ENCODE measurements at places on chromosomes 1 and 21.

GRCh38 chr1:87926131-87926830 is 597.6 kb downstream of the LMO4 start:
- H3K36me3 ChIP-seq = no peaks in the 10 kb centered on the region
- no peak for DNase-seq
- no peaks in the 10 kb centered on the region for H3K27me3 ChIP-seq

- no peak overlapping the region for H3K4me3 ChIP-seq
- H3K4me1 ChIP-seq = no peaks in the 10 kb centered on the region
- no peak for DNase-seq
- no peaks in the 10 kb centered on the region for H3K27me3 ChIP-seq
- no peaks in the 10 kb centered on the region for H3K36me3 ChIP-seq
Observed at GRCh38 chr1:110523011-110523410, 4.0 kb upstream of the KCNA10 start.

DNA sequence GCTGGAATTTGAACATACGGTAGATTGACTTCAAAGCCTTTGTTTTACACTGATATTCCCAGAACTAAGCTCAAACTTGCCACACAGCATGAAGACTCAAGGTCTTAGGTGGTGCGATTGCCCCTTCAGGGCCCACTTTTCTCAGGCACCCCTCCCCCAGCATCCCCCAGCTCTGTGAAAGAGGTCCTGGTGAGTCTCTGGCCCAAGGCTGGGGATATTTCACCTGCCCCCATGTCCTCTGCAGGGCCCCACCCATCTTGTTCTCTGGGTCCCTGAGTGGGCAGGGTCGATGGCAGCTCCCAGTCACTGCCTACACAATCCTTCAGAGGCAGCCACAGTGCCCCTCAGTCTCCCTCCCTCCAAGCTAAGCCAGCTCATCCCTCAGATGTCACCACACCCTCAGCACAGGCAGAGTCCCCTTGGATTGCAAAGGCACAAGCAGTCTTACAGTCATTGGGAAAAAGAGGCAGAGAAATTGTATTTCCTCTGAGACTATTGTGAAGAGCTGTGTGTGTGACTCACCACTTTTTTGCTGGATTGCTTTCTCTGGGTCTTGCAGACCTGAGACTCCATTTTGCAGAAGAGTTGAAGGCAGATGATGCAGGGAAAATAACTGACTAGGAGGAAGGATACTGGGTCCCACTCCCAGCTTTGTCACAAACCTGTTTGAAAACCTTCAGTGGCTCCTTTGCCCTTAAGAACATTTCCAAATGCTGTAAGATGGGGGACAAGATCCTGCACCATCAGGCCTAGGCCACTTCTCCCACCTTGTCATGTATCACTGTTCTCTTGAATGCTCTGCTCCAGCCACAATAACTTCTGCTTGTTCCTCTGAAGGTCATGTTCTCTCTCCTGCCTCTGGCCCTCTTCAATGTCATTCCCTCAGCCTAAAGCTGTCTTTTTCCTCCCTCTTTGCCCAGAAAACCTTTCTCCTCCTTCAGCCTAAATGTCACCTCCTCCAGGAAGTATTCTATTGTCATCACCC is 119.1 kb upstream of the GRIK3 start:
- H3K27me3 ChIP-seq = no peaks in the 10 kb centered on the region
- no peaks in the 10 kb centered on the region for H3K4me1 ChIP-seq
- no peak overlapping the region for H3K27ac ChIP-seq
- DNase-seq = no peak
- no peak overlapping the region for H3K4me3 ChIP-seq
- no peaks in the 10 kb centered on the region for H3K36me3 ChIP-seq

DNA sequence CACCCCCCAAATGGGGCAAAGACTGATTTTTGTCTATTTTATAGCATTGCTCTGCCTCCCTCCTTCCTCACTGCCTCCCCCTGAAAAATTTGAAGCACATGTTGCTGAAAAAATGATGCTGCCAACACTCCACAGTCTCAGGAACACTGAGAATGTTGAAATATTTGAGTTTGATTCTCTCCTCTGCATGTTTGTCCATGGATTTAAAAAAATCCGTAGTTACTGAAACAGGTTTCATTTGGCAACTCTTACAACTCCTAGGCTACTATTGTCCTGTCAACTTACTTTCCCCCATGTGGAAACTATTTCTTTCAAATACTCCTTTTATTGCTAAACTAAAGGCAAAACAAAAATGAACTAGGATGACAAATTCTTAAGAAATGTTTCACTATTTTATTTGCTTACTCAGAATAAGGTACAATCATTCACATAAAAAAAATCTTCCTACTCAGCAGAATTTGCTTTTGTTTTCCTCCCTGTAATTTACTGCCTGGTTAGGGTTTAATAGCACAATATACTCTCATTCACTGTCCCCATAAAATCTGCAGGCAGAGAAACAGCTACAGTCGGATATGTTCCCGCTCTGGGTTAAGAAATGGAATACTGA is 50.2 kb downstream of the C21orf91 start:
- no peaks in the 10 kb centered on the region for H3K4me1 ChIP-seq
- H3K27ac ChIP-seq = no peak overlapping the region
- H3K36me3 ChIP-seq = no peaks in the 10 kb centered on the region
- DNase-seq = no peak
- no peaks in the 10 kb centered on the region for H3K27me3 ChIP-seq
- no peak overlapping the region for H3K4me3 ChIP-seq

DNA sequence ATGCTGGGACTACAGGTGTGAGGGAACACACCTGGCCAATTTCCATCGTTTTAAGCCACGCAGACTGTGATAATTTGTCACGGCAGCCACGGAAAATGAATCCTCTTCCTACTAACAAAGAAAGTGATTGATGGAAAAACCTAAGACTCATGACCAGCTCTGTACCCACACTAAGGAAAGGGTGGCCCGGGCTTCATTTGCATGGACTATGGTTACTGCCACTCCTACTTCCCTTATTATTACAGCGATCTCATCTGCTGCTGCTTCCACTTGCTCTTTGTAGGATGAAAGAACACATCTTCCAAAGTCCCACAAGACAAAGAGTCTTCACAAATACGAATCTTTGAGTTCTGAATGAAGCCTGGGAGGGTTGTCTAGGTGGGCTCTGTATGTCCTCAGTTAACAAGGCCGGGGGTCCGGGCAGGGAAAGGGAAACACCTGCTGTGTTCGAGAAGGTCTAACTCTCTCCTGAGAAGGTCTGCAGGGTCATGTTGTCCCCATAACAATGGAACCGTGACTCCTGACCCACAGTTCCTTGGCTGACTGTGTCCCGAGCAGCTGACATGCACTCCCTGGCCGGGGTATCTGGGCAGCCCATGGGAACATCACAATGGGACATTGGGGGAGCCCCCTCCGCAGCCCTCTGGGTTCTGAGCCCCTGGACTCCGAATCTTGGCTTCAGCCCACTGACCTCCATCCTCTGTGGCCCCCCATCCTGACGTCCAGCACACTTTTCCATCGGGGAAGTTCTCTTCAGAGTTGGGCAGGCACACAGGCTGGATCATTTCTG is 13.3 kb upstream of the TFF1 start:
- H3K36me3 ChIP-seq = no peaks in the 10 kb centered on the region
- no peak overlapping the region for H3K4me3 ChIP-seq
- no peaks in the 10 kb centered on the region for H3K4me1 ChIP-seq
- no peaks in the 10 kb centered on the region for H3K27me3 ChIP-seq

DNA sequence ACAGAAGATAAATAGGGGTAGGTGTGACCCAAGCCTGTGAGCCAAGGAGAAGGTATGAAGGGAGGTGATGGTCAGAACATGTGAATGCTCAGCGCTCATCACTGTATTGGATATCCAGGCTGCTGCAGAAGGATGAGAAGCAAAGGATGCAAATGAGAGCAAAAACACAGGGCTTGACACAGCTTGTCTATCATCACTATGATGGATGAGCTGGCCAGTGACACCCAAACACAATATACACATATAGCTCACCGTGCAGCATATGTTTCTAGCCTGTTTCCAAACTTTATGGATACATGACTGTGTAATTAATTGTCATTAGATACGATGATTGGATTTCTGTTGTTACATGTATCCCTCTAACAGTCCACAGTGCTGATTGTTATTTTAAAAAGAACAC is 13.8 kb upstream of the HMGN1 start:
- no peaks in the 10 kb centered on the region for H3K27me3 ChIP-seq
- H3K36me3 ChIP-seq = no peaks in the 10 kb centered on the region
- no peak overlapping the region for H3K4me3 ChIP-seq
- no peaks in the 10 kb centered on the region for H3K4me1 ChIP-seq
- no peak for DNase-seq
- H3K27ac ChIP-seq = no peak overlapping the region

- H3K36me3 ChIP-seq = no peaks in the 10 kb centered on the region
- H3K27me3 ChIP-seq = peaks cover 17% of the 10 kb centered on the region
- H3K4me1 ChIP-seq = no peaks in the 10 kb centered on the region
Observed at GRCh38 chr1:47727697-47728085, 269.5 kb downstream of the TRABD2B start.
